GM19239 (cell line): ENCODE measurements at places on chromosomes 4 and X.

GRCh38 chr4:38914854-38915253 lies 47.2 kb downstream of the FAM114A1 start:
- no peak for DNase-seq

GRCh38 chr4:793093-793861 lies 32.7 kb downstream of the CPLX1 start:
- DNase-seq, result no peak

- DNase-seq, result no peak
Observed at GRCh38 chr4:2334826-2335728, 73.2 kb upstream of the MXD4 start.

- no peak for DNase-seq
Observed at GRCh38 chrX:20670611-20671010, 403.9 kb upstream of the RPS6KA3 start.

GRCh38 chr4:36173905-36174304 lies 70.4 kb downstream of the ARAP2 start:
- DNase-seq, result no peak

DNA sequence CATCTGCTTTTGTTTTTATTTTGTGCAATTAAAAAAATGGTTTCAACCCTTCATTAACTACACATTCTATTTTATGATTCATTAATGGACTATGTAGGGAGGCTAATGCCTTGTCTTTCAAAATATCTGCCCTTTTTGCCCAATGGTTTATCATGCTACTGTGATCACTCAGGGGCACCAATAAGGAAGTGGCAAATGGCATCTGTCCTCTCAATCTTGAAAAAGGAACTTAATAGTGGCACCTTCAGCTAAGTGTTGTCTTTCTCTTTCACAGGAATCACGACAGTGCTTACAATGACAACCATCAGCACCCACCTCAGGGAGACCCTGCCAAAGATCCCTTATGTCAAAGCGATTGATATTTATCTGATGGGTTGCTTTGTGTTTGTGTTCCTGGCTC lies 57.1 kb downstream of the COMMD8 start:
- no peak for DNase-seq

- DNase-seq, result no peak
Observed at GRCh38 chrX:69961365-69962072, 88.2 kb downstream of the AWAT2 start.

DNA sequence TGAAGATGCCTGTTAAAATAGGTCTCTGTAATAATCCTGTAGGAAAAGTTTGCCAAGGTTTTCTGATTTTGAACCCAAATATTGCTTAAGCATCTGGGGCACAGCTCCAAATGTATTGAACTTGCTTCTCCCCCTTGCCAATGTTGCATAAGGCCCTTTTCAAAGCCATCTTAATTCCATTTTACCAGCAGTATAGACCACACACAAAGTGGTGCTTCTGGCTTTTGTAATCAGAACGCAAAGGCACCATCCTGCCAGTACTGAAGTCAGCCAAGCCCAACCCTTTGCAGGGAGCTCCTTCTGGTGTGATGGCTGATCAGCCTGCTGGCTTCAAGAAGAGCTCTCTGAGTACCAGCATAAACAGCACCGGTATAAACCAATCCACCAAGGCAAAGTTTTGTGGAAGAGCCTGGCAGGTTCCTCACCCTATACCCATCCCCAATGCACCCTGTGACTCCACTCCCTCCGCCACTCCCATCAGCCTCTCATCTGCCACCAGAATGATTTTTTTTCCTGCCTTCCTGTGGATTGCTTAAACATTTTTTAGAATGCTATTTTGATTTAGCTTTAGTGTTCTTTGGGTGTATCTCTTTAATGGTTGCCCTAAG lies 39.2 kb upstream of the USP9X start:
- no peak for DNase-seq

DNA sequence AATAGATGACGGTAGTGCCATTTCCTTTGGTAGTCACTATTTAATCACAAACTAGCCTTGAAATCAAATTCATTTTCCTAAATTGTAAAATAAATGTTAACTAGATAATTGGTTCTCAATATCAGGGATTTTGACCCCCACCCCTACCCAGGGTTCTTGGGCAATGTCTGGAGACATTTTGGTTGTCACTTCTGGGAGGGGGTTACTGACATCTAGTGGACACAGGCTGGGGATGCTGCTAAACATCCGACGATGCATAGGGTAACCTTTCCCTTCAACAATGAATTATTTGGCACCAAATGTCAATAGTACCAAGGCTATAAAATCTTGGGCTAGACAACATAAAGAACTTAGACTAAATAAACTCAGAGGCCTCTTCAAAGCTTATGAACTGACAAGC lies 285.8 kb upstream of the TRPC5 start:
- no peak for DNase-seq

GRCh38 chr4:101724093-101724492 lies 66.4 kb upstream of the BANK1 start:
- no peak for DNase-seq

DNA sequence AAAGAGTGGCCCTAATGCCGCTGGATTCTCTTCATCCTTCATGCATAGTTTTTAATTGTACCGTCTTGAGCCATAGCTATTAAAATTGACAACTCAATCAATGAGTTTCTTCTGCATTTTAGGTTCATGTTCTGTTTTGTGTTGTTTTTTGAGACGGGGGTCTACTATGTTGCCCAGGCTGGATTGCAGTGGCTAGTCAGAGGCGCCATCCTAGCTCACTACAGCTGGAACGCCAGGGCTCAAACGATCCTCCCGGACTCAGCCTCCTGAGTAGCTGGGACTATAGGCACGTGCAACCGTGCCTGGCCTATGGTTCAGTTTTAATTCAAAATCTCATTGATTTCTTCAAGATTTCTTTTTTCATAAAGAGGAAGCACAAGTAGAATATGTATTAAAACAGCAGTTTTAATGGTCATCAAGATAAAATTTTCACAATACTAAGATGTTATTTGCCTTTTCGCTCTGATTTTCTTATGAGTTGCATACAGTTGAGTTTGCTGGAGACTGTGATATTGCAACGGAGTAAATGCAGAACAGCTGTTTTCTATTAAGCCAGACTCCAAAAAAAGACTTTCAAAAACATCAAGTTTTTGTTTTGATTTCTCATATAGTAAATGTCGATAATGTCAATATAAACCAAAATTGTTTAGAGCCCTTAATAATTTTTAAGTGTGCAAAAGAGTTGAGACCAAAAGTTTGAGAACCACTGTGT lies 1.1 kb upstream of the STX18 start:
- DNase-seq, result no peak

GRCh38 chr4:152998861-152999260 lies 62.7 kb downstream of the FHDC1 start:
- DNase-seq, result no peak

GRCh38 chr4:67682266-67682665 lies 18.7 kb downstream of the UBA6 start:
- DNase-seq, result no peak

DNA sequence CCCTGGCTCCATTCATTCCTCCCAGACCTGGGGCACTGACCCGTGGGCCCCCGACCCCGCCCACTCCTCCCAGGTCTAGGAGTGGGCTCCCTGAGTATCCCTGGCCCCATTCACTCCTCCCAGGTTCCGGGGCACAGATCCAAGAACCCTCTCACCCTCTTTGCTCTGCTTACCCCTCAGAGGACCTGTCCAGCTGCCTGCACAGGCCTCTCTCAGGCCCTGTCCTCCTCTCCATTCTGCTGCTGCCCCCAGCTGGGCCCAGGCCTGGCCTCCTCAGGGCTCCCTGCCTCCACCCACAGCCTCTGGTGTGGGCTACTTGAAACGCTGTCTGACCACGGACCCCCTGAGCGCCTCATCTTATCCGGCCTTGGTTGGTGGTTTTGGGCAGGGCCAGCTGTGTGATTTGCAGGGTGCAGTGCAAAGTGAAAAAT lies 217.7 kb upstream of the PSAPL1 start:
- no peak for DNase-seq

DNA sequence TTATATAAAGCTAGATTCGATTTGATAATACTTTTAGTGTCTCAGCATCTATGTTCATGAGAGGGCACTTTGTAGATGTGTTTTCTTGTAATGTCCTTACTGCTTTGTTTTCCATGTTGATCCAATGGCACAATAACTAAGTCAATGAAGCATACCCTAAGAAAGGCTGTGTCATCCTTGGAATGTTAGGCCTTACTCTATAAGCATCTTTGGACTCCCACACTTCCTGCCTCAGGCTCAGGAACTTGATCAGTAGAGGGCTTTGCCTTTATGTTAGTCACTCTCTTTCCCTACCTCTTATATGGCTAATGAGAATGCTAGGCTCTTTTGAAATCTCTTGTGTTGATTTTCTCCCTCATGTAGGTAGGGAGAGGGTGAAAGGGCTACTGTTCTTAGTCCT lies 33.2 kb upstream of the EDA2R start:
- no peak for DNase-seq

GRCh38 chr4:22532896-22533295 lies 17.0 kb upstream of the ADGRA3 start:
- no peak for DNase-seq

DNA sequence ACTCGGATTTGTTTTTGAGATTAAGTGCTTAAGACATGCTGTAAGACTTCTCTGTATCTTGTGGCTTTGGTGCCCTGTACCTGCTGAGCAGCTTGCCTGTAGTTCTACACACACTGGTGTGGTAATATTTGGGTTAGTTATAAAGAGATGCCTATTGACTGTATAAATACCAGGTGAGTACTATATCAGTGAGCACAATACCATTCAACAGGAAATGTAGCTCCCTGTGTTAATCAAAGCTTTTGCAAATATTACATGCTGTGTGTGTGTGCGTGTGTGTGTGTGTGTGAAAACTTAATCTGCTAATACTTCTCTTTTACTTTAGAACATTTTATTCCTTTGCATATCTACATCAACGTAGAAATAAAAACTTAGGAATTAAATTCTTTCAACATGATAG lies 30.1 kb downstream of the MYOZ2 start:
- DNase-seq, result no peak

GRCh38 chr4:28966982-28967381 lies 1753.2 kb upstream of the PCDH7 start:
- DNase-seq, result no peak

- no peak for DNase-seq
Observed at GRCh38 chrX:108216919-108217571, 125.5 kb downstream of the ATG4A start.

GRCh38 chr4:16745887-16746286 lies 152.6 kb downstream of the LDB2 start:
- DNase-seq, result no peak

GRCh38 chrX:78327370-78328086 lies at the start of gene CYSLTR1:
TSS of gene CYSLTR1 (minus strand) at chrX:78327611. CDS start at chrX:78273746, 53,865 bp downstream.
- DNase-seq, result no peak

GRCh38 chrX:10753116-10753515 lies 132.7 kb upstream of the MID1 start:
- no peak for DNase-seq

- DNase-seq, result no peak
Observed at GRCh38 chrX:101357166-101357795, 8.7 kb upstream of the TIMM8A start.

- no peak for DNase-seq
Observed at GRCh38 chrX:55451141-55451540, 786 bp upstream of the MAGEH1 start.

DNA sequence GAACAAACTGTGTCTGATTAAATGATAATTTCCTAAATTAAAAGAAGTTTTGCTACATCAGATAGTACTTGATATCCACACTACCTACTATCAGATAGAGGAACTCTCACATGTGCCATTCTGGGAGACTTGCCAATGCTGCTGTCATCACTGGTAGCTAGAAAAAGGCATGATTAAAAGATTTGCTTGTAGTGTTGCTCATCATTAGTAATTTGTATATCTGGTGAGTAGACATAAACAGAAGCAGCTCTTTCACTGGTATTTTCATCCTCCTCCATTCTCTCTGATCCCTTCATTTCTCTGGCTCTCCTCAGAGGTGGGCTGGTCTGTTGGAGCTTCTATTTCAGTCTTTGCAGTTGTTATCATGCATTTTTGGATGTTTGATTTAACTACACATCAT lies 56.0 kb downstream of the SPRY1 start:
- DNase-seq, result no peak

- no peak for DNase-seq
Observed at GRCh38 chrX:153438532-153438931, 7.3 kb downstream of the TREX2 start.

- DNase-seq, result no peak
Observed at GRCh38 chr4:118325431-118325830, 27.4 kb downstream of the PRSS12 start.

DNA sequence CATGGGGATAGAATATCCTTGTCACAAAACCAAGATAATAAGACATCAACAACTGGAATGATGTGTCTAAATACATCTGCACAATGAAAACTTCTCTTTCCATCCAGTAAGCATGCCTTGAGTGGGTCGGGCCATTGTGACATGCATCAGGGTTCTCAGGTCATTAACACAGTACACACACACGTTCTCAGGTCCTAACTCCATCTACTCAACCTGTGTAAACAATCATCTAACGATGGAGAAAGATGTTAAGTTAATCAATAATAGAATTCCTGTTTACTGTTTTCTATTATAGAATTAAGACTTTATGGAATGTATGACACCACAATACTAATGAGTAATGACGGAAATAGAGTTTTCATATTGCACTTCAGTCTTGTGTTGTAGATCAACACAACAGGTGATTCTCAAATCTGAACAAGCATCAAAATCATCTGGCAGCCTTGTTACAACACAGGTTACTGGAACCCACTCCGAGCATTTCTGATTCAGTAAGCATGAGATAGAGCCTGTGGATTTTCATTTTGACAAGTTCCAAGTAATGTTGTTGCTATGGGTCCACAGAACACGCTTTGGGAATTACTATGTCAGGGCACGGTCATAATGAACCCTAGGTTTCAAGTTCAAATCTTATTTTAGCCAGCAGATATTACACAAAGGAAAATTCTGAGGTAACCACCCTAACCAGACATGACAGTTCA lies 315.8 kb upstream of the TEX13C start:
- no peak for DNase-seq

DNA sequence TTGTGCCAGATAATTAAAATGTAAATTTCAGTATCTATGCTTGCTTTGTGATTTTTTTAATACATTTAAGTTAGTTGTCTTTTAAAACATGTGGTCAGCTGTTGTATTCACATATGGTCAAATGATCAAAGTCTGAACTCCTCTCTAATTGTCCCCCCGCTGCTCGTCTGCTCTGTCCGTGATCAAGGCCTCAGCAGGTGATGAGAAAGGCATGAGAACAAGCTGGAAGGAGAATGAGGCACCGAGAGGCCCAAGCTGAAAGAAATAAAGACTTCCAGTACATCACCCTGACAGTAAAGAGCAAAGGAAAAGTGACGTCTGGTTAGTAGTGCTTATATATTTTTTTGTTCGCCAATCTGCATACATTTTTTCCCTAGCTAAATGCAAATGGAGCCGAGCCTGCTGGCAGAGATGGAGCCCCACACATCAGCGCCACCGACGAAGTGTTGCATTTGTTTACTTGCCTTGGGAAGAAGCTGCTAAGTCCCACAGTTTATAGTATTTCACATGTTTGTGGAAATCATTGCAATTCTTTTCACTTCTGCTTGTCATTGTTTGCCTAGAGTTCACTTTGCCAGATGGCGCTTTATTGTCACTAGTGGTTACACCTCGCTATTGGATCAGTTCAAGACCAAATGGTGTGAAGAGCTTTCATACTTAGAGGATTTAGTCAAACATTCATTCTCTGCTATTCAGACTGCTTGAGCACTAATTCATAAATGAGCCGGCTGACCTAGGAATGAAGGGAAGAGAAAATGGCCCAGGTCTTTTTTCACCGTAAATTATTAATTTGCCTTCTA lies 181.5 kb downstream of the ZIC3 start:
- DNase-seq, result no peak

- DNase-seq, result no peak
Observed at GRCh38 chr4:1201851-1202525, 29.6 kb upstream of the SPON2 start.
